ENCODE measurements at places on chromosomes 4 and X.
A peak's percentile ranks its signal among the peaks of the same experiment; 100 is the strongest.

GRCh38 chrX:136781180-136781797, 557 bp upstream of the ARHGEF6 start:
- peak; percentile 23 for DNase-seq

DNA sequence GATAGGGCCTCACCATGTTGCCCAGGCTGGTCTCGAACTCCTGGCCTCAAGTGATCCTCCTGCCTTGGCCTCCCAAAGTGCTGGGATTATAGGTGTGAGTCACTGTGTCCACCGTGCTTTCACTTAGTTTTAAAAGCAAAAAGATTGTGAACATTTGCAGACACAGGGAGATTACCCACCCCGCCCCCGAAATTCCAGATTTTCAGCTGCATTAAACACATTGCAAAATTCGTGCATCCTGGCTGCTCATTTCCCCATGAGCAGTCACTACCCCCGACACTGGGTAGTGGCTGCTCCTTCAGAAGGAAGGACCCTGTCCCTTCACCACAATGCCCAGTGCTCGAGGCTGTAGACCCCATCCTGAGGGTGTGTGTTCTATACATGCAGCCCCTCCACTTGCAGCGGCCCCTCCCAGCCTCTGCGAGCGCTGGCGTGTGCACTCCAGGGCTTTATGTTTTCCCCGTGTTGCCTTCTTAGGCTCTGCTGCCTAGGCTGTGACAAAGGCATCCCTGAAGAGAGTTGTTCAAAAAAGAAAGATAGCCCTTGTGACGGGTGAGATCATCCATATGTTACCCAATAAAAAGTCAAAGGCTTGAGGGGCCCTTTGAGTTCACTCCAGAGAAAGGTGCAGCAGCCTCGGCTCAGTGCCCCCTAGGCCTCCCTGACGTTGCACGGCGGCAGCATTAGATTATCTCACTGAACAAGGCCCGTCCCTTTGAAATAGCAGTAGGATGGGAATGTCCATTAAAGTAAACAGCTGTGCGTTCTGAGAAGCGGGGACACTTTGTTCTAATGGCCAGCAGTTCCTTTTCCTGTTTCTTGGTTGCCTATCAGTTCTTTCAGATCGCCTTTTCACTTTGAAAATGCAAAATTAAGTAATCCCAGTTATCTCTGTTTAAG, 71.6 kb downstream of the SHROOM2 start:
- DNase-seq: no peak

DNA sequence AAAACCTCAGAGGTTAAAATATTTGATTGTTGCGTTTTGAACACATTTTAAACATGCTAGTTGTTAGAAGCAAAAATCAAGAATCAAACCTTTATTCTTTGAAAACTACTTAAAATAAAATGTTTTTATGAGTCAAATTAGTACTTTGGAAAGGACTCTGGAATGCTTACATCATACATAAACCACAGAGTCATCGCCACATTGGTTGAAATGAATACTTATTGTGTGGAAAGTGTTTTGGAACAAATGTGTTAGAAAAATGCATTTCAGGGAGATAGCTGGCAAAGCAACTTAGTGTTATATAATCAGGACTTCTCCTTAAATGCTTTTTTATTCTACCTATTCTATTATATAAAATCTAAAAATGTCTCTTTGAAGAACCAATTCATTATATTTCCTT, 49.4 kb upstream of the CAMK2D start:
- DNase-seq: peak; percentile 30

- no peak for DNase-seq
These were observed 162.8 kb downstream of the NHS start for GRCh38 chrX:17537723-17538243.

DNA sequence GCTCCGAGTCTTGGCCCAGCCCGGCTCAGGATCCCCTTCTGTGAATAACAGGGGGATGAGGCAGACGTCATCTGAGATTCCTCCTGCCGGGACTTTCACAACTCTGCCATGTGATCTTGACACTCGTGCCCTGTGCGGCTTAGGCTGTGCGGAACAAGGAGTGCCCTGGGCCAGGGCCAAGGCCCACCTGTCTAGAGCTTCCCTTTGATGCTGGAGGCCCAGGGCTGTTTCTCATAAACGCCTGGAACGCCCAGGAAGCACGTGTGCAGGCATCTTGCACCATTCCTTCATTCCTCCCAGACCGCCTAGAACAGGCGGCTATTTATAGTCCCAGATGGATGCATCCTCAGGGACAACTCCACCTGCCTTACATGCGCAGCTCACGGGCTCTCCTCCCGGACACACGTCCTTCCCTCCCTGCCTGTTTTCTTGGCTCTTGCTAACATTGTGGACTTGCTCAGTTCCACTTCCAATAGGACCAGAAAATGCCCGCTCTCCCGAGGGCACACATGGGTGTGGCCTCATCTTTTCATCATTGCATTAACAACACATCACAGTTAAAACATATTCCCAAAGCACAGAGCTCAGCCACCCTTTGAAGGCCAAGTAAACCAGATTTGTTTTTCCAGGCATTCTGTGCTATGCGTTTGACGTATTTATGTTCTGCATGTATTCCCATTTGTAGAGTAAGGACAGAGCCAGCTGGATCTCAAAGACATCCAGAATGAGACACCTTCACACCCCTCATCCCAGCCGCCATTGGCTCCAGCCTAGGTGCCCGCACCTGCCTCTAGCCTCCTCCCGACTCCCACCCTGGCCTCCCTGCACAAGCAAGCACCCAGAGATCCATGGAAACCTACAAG, 57.2 kb downstream of the ABLIM2 start:
- DNase-seq: no peak

DNA sequence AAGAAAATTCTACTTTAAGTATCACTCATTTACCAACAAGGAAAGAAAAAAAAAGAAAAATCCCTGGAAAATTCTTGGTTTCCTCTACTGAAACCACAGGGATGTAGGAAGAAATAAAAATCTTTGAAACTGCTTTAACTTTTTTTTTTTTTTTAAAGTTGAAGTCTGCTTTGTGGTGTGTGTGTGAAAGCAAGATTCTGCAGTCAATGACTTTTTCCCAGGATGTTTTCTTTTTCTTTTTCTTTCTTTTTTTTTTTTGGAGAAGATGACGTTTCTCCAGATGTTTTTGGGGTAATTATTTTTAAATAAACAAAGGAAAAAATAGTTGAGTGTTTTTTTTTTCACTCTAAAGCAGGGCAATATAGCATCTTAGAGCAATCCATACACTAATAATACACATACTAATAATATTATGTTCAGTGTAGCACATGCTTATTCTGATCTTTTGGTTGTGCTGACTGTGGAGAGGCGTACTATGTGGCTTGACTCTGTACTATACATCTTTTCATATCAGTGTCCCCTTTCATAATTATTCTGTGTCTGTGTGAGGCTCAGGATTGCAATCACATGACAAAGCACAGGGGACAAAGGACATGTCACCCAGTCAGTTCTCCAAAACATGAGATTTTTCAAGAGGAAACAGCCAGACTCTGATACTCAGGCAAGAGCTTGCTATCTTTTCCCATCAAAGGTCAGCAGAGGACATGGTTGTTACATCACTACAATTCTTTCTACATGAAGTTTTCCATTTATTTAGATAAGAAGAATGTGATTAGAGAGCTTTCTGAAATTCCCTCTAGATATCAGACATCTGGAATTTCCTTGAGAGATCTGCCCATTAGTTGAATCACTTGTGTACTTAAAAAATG, 111.0 kb downstream of the PDE5A start:
- DNase-seq: no peak

DNA sequence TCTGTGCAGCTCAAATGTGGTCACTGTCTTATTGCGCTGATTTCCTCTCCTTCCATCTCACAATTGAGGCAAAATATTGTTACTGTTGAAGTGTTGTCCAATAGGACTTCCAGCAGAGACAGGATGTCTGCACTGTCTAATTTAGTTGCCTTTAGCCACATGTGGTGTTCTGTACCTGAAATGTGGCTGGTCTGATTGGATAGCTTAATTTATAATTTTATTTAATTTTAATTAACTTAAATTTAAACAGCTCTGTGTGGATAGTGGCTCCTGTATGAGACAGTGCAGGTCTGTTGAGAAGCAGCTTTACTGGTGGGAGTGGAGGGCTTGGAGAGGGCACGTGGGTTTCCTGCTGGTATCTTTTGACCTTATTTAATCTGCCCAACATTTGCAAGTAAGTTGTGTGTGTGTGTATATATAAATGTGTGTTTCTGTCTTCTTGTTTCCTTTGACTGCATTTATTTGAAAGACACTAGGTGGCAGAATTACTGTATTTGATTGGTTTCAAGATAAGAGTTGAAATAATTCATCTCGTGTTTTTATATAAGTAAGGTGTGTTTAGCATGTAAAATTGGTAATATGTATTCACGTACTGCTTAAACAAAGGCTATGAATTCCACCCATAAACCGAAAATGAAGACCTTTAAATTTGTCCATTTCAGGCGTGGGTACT, 55.3 kb upstream of the MSANTD1 start:
- no peak for DNase-seq

GRCh38 chrX:150158554-150159332, 204.4 kb upstream of the MAMLD1 start:
- DNase-seq: no peak

DNA sequence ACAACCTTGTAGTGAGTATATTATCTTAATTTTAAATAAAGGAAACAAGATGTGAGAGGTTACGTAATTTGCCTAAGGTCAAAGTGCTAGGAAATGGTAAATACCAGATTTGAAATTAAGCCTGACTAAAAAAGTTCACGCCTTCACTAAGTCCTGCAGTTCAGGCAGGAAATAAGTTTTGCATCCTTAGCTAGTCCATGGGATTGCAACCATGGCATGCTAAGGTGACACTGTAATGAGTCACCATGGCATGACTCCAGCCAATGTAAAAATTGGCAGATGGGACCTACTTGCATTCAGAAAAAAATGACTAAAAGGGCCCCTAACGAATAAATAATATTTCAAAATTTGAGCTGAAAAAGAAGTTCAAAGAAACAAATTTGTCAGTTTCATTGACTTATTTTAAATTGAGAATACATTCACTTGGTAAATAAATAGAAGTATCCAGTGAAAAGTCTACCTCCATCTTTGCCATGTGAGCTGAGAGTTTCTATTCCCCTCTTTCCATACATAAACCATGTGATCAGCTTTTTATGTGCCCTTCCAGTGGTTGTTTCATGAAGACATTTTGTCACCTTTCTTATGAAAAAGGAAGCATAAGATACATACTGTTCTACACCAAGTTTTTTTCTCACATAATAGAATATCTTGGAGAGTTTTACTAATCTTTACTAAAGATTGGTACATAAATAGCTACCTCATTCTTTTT, 72.4 kb downstream of the ANKRD50 start:
- peak; percentile 1 for DNase-seq
